ENCODE measurements at places on chromosomes 4 and X. TPM values are rescaled to one million over a fixed set of nuclear protein-coding genes. Genes with fewer than 3 reads are reported as not detected.

Gene GLRA3
- not detected for total RNA-seq

DNA sequence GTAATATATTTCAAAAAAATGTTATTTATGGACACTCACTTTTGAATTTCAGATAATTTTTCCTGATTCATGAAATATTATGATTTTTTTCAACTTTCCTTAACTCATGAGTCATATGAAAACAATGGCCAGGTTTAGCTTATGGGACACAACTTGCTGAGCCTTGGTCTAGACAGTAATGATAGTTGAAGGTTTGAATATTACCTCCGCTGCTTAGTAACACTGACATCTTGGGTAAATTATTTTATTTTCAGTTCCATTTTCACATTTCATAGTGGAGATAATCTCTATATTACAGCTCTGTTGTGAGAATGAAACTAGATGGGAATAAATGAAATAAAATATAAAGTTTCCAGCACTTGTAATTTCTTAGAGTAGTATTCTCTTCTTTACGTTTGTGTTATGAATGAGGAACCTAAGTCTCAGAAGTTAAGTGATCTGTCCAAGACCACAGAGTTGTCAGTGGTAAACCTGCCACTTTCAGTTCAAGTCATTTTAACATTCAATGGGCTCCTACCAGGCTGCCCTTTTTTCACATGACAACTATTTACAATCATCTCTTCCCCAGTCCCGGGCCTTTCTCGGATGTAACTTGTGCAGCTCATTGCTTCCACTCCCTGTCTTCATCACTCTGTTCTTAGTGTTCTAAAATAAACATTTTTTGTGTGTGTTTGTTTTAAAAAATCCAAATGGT lies 46.8 kb upstream of the GC start:
- H3K27me3 ChIP-seq = no peaks in the 10 kb centered on the region
- no peak overlapping the region for H3K4me3 ChIP-seq
- no peak overlapping the region for H3K27ac ChIP-seq

DNA sequence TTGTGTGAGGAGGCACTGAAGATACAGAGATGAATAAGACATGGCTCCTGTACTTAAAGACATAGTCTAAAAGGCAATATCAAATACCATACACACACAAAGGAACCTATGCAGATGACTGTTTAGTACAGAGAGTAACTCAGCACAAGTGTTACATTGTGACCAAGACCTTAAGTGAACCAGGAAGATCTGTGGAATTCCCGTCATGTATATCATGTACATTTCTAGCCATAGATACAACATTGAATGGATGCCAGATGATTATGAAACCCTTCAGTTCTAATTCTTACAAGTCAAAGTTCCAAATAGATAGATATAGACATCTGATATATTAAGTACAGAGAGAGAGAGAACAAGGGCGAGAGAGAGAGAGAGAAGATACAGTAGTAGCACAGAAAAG lies 73.2 kb downstream of the PAK3 start:
- no peaks in the 10 kb centered on the region for H3K4me1 ChIP-seq
- no peak overlapping the region for H3K27ac ChIP-seq
- H3K4me3 ChIP-seq = no peak overlapping the region
- no peak for DNase-seq

- H3K4me3 ChIP-seq = no peak overlapping the region
- H3K36me3 ChIP-seq = no peaks in the 10 kb centered on the region
- no peaks in the 10 kb centered on the region for H3K4me1 ChIP-seq
- no peaks in the 10 kb centered on the region for H3K27me3 ChIP-seq
- DNase-seq = no peak
These were observed 200.5 kb downstream of the CENPC start for GRCh38 chr4:67344594-67345380.

DNA sequence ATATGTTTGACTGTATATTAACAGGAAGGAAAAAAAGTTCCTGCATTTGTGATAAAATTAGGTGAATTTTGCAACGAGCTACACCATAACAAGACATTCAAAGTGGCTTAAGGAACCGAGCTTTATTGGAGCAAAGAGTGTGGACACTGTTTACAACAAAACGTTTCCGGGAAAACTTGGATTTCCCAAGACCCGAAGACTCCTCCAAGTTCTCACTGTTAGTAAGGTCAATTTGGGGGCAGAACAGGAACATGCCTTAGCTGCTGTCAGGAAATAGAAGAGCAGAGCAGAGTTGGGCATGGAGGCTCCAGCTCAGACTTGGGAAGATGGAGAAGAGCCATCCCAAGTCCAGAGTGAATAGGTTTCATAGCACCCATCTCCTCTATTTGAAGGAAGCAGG lies 16.5 kb downstream of the ADH6 start:
- no peaks in the 10 kb centered on the region for H3K27me3 ChIP-seq
- H3K4me3 ChIP-seq = no peak overlapping the region
- no peak for DNase-seq
- peak overlapping the region; percentile 68 for H3K27ac ChIP-seq
- peaks cover 6% of the 10 kb centered on the region for H3K4me1 ChIP-seq

GRCh38 chr4:39637586-39638353 lies 895 bp downstream of the SMIM14 start:
- peak overlapping the region; percentile 95 for H3K27ac ChIP-seq
- no peaks in the 10 kb centered on the region for H3K4me1 ChIP-seq
- H3K27me3 ChIP-seq = no peaks in the 10 kb centered on the region
- peaks cover 12% of the 10 kb centered on the region for H3K36me3 ChIP-seq
- peak; percentile 78 for DNase-seq

- no peak overlapping the region for H3K27ac ChIP-seq
- no peak for DNase-seq
These were observed 5.1 kb downstream of the PIGG start for GRCh38 chr4:504076-504475.

Gene NPFFR2
- not detected for total RNA-seq

DNA sequence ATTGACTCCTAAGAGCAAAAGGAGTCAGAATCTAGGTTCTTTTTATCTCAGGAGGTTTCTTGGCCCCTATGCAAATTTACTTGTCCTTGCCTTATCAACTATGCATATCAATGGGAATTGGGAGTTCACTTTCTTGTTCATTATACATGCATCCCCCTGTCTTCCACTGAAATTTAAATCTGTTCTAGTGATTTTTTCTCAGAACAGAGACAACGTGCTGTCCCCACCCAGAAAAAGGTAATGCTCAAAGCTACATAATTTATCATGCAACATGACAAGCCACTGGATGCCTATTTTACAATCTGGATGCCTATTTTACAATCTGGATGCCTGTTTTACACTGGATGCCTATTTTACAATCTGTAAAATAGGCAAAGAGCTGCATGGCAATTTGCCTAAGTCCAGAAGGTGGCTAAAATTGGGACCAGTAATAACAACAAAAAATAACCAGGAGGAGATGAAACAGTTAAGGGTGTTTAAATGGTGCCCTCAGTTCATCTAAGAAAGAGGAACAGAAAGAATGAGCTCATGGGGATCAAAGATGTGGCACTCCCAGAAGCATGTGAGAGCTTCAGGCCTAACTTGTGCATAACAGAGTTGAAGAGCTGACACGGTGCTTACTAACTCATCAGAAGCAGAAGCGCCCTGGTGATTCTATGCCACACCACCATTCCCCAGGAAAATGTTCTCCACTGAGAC lies 537.8 kb upstream of the BOD1L1 start:
- H3K36me3 ChIP-seq = no peaks in the 10 kb centered on the region
- no peaks in the 10 kb centered on the region for H3K4me1 ChIP-seq

Gene FREM3
- not detected for total RNA-seq

Gene ACSL4
- 58.5 TPM for total RNA-seq

Gene FDCSP
- not detected for total RNA-seq

Gene DOK7
- total RNA-seq = 44.9 TPM

- no peaks in the 10 kb centered on the region for H3K27me3 ChIP-seq
- no peak for DNase-seq
- no peak overlapping the region for H3K4me3 ChIP-seq
- peak overlapping the region; percentile 99 for H3K27ac ChIP-seq
- no peaks in the 10 kb centered on the region for H3K4me1 ChIP-seq
These were observed 2.4 kb upstream of the MORF4L2 start for GRCh38 chrX:103688946-103689345.

Gene MID1
- 5.5 TPM for total RNA-seq

Gene GPR173
- total RNA-seq = 2.6 TPM

Gene CAPN6
- total RNA-seq = not detected

DNA sequence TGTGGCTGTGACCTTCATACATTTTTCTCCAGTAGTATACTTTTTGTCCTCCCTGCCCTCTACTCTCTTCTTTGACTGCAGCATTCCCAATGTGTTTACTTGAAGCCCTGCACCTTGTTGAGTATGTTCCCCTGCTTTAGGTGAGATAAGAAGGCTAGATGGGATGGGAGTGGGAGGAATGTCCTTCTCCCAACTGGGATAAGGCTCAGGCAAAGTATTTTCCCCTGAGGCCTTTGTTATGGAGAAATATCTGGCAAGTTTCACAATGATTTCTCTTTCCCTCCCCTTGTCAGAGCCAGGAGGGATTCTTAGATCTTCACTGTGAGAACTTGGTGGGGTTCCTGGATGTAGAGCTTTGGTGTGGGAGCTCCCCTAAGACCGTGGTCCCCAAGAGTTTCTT lies 131.8 kb downstream of the CLCN5 start:
- no peaks in the 10 kb centered on the region for H3K27me3 ChIP-seq
- H3K4me1 ChIP-seq = no peaks in the 10 kb centered on the region
- no peak overlapping the region for H3K4me3 ChIP-seq
- H3K36me3 ChIP-seq = no peaks in the 10 kb centered on the region

Gene FAT4
- 16.3 TPM for total RNA-seq

DNA sequence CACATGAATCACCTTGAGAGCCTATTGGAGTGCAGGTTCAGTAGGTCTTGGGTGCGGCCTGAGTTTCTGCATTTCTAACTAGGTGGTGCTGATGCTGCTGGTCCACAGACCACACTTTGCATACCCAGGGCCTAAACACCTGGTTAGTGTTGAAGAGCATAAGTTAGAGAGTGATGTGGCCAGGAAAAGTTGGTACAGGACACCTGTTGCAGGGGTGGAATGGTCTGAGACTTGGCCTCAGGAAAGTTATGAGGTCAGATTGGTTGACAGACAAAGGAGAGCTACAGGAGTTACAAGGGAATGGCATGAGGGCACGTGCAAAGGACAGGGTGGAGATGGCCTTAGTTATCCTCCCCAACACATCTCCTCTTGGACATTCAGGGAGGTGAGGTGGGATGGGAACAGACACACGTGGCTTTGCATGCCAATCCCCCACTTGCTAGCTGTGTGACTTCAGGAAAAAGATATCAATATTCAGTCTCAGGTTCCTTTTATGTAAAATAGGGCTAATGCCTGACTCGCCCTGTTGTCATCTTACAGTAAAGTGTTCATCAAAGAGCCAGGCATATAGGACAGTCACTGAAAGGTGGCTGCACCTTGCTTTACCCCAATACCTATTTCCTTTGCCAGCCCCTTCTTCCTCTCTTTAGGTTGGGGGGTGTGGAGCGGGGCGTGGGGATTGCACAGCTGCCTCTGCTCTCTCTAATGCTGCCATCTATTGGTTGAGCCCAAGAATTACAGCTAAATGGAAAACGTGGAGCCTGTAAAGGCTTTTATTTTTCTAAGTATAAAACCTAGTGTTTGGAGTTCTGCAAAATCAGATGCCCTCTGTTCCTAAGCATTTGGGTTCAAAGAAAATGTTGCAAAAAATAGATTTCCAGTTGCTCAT lies 47.5 kb downstream of the ATG4A start:
- H3K4me3 ChIP-seq = no peak overlapping the region

- no peak overlapping the region for H3K4me3 ChIP-seq
- no peaks in the 10 kb centered on the region for H3K36me3 ChIP-seq
- H3K4me1 ChIP-seq = no peaks in the 10 kb centered on the region
- H3K27me3 ChIP-seq = no peaks in the 10 kb centered on the region
- no peak overlapping the region for H3K27ac ChIP-seq
- no peak for DNase-seq
These were observed 80.9 kb downstream of the IL21 start for GRCh38 chr4:122539861-122540465.

GRCh38 chr4:114108869-114109268 lies 129.4 kb upstream of the ARSJ start:
- H3K36me3 ChIP-seq = no peaks in the 10 kb centered on the region
- H3K27ac ChIP-seq = no peak overlapping the region
- no peaks in the 10 kb centered on the region for H3K4me1 ChIP-seq

GRCh38 chrX:105823092-105823455 lies 735 bp downstream of the NRK start:
- peak overlapping the region; percentile 26 for H3K4me3 ChIP-seq
- no peak for DNase-seq
- H3K4me1 ChIP-seq = no peaks in the 10 kb centered on the region
- H3K27me3 ChIP-seq = peaks cover 14% of the 10 kb centered on the region

DNA sequence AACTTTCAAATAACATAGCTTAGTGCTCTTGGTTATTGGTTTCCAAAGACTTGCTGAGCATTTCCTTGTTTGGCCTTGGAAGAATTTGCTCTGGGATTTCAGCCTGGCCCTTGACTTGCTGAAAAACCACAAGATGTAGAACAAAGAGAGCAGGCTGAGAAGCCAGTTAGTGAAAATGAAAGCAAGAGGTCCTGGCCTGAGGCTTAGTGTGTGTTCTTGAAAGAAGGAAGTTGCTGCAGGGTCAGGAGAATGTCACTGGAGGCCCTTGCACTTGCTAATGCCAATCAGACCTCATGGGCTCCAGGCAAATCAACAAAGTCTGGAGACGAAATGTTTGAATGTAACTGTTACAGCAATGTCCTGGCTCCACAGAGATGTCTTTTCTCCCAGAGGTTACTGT lies 79.4 kb downstream of the SYNPO2 start:
- no peaks in the 10 kb centered on the region for H3K27me3 ChIP-seq
- no peaks in the 10 kb centered on the region for H3K36me3 ChIP-seq
- peaks cover 47% of the 10 kb centered on the region for H3K4me1 ChIP-seq
- H3K27ac ChIP-seq = peak overlapping the region; percentile 68

- H3K27ac ChIP-seq = no peak overlapping the region
- no peaks in the 10 kb centered on the region for H3K36me3 ChIP-seq
- DNase-seq = no peak
- H3K27me3 ChIP-seq = no peaks in the 10 kb centered on the region
- no peaks in the 10 kb centered on the region for H3K4me1 ChIP-seq
- no peak overlapping the region for H3K4me3 ChIP-seq
These were observed 183.2 kb upstream of the TENT5D start for GRCh38 chrX:80237072-80237471.

Data from heart left ventricle (tissue), 16 donors.